ENCODE measurements at places on chromosomes 6 and 20.
A peak's percentile ranks its signal among the peaks of the same experiment; 100 is the strongest.

DNA sequence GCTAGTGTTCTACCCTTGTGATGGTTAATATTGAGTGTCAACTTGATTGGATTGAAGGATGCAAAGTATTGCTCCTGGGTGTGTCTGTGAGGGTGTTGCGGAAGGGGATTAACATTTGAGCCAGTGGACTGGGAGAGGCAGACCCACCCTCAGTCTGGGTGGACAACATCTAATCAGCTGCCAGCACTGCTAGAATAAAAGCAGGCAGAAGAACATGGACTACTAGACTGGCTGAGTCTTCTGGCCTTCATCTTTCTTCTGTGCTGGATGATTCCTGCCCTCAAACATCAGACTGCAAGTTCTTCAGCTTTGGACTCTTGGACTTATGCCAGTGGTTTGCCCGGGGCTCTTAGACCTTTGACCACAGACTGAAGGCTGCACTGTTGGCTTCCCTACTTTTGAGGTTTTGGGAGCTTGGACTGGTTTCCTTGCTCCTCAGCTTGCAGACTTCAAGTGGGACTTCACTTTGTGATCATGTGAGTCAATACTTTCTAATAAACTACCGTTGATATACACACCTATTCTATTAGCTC is 50.1 kb downstream of the SDHAF4 start:
- DNase-seq = no peak

GRCh38 chr6:16873698-16874097 is 112.4 kb upstream of the ATXN1 start:
- DNase-seq = no peak

- no peak for DNase-seq
Measured at GRCh38 chr6:26318459-26319404, 46.3 kb upstream of the BTN3A2 start.

DNA sequence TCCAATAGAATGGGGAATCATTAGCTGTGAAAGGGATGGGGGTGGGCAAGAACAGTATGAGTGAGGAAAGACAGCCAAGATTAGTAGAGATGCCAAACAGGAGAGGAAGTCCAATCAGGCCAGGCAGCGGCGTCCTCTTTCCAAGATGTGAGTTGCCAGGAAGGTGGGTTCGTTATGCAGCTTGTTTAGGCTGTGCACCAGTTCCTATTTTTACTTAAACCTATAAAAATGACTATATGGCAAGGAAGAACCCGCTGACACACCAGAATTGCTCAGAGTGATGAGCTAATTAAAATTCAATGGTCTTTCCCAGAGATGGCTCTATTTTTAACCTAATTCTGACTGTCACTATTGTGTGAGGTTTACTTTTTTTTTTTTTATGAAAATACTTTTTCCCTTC is 88.2 kb downstream of the SLC22A23 start:
- peak; percentile 93 for DNase-seq

- DNase-seq = peak; percentile 74
Measured at GRCh38 chr20:10662661-10663458, 10.9 kb downstream of the JAG1 start.

- DNase-seq = peak; percentile 77
Measured at GRCh38 chr20:53547664-53548239, 45.9 kb downstream of the ZNF217 start.

DNA sequence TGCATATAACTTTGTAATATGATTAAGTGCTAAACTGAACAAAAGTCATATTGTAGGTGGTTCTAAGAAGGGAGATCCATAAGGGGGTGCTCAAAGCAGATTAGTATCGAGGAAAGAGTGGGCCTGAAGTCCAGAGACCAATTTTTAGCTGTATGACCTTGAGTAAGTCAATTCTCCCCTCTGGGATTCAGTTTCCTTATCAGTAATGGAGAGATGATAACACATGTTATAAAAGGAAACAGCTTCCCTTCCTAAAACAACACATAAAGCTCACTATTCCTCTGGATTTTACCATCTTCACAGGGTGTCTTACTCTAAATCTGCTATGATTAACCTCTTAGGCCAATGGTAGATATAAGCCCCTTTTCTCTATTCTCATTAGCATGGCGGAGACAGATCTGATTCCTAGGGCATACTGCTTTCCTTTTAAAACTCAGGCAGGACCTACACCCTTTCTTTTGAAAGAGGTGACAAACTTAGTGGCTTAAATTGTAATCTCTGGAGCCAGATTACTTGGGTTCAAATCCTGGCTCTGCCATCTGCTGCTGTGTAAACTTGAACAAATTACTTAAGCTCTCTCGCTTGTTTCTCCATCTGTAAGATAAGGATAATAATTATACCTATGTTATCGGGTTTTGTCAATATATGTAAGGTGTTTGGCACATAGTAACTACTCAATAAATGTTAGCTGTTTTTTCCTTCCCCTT is 39.5 kb downstream of the ACSS2 start:
- no peak for DNase-seq

GRCh38 chr6:84524636-84525035 is 239.8 kb downstream of the TBX18 start:
- DNase-seq = no peak

DNA sequence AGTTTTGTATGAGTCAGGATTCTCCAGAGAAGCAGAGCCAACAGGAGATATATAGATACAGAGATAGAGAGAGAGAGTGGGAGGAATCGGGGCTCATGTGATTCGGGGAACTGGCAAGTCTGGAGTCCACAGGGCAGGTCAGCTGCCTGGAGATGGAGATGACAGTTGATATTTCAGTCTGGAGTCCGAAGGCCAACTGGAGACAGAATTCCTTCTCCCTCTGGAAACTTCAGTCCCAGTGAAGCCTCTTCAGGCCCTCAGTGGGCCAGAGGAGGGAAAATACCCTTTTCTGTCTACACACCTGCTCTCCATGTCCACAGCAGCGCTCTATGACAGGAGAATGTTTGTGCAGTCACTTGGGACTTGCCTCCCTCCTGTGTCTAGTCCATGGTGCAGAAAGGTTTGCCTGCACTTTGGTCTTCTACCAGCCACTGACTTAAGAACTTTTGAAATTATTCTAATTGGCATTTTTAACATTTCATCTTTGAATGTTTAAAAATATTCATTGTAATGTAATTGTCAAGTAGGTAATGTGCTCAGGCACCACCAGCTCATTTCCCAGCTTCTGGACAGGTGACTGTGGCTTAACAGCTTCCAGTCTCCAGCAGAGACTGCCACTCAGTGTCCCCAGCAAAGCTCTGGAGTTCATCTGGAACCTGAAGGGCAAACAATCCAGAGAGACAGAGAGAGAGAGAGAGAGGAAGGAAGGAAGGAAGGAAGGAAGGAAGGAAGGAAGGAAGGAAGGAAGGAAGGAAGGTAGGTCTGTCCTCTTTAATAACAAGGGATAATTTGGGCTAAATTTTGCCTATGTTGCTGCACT is 43.8 kb upstream of the AFDN start:
- DNase-seq = no peak

DNA sequence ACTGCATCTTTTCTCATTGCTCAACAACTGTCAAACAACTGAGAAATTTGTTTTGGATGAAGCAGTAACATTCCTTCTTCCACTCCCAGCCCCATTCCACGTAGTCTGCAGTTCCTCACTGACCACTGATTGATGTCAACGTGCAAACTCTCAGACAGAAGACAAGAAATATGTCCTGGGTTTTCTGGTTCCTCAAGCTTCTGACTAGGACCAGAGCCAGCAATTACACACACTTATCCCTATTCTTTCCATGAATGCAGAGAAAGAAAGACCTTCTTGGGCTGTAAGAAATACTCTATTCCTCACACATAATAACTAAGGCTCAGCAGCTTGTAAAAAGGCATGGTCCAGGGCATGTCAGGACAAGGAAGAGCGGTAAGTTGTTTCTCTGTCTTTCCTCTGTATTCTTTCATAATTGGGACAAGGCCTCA is 790.1 kb upstream of the SLC35B3 start:
- DNase-seq = no peak

DNA sequence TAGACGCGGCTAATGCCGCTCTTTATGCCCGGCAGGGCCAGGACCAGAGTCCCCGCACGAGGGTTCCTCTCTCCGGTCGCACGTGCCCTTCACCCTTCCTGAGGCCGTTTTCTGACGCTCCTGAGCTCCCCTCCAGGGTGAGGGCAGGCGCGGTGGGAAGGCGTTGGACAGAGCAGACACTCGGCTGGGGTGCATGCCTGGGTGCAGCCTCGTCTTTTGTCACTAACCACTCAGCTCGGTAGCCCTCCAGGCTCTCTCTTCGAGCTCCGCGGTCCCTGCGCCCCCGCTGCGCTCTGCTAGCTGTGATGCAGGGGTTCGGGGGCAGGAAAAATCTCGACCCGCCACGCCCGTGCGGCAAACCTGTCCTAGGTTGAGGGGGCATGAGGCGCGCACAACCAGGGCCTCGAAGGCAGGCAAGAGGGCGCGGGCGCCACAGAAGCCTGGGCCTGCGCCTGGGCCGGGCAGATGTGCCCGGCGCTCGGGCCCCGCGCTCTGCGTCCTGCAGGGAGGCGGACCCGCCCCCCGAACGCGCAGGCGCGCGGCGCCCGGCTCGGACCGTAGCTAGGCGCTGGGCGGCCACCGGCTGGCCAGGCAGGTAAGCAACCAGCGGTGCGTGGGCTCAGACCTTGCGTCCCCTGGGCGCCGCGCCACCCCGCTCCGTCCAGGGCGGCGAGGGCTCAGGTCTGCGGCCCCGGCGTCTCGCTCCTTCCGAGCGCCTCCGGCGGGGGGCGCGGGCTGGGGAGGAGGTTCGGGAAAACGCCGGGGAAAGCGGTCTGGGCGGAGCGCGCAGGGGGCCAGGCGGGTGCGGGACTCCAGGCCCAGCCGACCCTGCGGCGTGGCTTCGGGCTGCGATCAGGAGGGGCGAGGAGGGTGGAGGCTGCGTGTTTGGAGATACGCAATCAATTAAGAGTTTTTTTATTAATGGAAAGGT is at the start of gene L3MBTL1:
Gene L3MBTL1 (plus strand): TSS at position 548 of the 931 bp plus-strand sequence. CDS start 5,807 bp downstream, outside the sequence.
- DNase-seq = peak; percentile 49

DNA sequence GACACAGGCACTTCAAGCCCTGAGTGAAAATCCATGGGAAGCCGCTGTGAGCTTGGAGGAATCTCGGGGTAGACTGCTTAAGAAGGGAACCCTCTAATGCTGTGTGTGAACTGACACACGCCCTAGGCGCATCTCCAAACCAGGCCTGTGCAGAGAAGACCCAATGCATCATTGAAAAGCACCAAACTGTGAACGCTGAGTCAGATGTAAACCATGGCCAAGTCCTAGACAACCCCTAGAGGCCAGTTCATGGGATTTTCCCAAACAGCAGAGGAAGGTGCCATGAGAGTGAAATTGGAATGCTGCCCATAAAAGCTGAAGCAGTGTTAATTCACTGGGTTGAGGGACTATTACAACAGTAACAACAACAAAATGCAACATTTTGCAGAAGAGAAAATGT is 296.5 kb downstream of the SMOC2 start:
- DNase-seq = no peak

DNA sequence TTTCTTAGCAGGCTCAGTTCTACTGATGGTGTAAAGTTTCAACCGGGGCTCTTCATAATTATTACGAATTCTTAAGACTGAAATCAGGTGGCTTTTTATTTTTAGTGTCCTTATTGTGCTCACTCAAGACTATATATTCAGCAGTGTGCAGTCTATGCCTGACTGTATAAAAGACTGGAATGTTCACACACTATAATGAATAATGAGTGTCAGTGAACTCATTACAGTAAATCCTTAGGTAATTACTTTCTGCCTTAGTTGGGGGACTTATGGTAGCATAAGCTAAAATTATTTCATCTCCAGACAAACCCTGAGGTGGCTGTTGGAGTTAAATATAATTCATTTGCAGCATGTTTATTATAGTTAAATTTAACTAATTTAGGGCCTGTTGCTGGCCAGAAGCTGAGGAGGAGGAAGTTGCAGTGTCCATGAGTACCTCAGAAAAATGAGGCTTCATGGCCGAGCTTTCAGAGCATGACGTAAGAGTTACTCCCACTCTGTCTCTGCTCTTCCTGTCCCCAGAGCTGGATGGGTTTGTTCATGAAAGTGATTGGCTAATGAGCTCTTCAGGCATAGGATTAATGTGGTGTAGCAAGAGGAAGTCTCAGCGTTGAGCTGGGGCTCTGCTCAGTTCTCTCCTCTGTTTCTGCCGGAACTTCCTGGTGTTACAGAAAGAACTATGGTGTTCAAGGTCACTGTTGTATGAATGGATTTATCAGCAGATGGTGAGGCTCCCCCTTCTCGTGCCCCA is 335.7 kb downstream of the NRN1 start:
- peak; percentile 95 for DNase-seq

- DNase-seq = no peak
Measured at GRCh38 chr6:142810952-142811514, 133.9 kb downstream of the HIVEP2 start.

- no peak for DNase-seq
Measured at GRCh38 chr6:15755526-15755925, 92.7 kb upstream of the DTNBP1 start.

DNA sequence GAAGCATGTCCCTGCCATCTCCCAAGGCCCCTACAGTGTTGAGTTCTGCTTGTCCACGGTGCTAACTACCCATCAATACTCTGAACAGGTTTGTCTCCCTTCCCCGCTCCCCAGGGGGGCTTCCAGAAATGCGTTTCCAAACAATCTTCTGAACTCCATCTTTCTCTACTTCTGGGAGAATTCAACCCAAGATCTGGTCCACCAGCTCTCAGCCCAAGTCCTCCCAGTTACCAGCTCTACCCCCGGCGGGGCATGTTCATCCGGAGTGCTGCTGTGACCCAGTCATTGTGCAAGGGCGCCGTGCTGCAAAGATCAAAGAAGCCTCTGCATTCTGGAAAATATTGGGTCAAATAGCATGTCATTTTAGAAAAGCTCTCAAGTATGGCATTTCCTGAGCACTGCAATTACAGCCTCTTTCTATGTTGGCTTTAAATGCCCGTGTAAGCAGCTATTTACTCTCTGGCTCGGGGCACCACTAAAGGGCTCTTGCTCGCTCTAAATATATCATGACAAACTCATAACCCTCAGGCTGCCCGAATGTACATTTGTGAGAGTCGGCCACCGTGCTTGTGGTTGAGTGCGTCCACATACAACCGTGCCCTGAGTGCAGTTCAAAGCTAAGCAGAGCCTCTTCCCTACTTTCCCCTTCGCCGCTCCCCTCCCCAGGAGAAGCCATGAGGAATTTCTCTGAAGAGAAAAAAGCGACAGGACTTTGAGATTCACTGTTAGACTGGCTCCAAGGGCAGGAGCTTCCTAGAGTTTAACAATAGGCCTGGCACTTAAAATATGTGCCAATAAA is 71.6 kb downstream of the BANF2 start:
- DNase-seq = no peak

DNA sequence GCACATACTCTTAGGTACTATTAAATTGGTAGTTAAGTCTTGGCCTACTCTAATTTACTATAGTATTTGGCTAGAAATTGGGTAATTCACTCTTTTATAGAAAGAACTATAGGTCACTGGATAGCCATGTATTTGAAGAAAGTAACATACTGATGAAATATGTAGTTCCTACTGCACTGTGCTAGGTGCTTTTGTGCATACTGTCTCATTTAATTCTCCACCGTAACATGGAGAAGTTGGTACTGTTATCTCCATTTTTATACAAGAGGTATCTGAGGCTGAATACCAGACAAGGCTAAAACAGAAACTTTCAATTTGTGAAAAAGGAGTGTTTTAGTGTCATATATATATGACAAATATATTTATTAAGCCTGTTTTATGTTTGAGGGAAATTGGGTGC is 29.8 kb downstream of the AFDN start:
- DNase-seq = no peak

- DNase-seq = peak; percentile 82
Measured at GRCh38 chr6:105869835-105870440, 216.2 kb upstream of the PRDM1 start.
